Naive thymus-derived CD8-positive, alpha-beta T cell (primary cell): ENCODE measurements at places on chromosomes 1 and 21. TPM values are rescaled to one million over a fixed set of nuclear protein-coding genes. Genes with fewer than 3 reads are reported as not detected.

- no peaks in the 10 kb centered on the region for H3K27me3 ChIP-seq
- H3K4me1 ChIP-seq: no peaks in the 10 kb centered on the region
- no peak for DNase-seq
Observed at GRCh38 chr21:33162436-33162951, 67.2 kb upstream of the IFNAR2 start.

GRCh38 chr1:153717330-153717729 is 10.5 kb upstream of the INTS3 start:
- no peak overlapping the region for H3K27ac ChIP-seq
- no peak overlapping the region for H3K4me3 ChIP-seq
- no peaks in the 10 kb centered on the region for H3K36me3 ChIP-seq
- no peak for DNase-seq
- no peaks in the 10 kb centered on the region for H3K4me1 ChIP-seq

DNA sequence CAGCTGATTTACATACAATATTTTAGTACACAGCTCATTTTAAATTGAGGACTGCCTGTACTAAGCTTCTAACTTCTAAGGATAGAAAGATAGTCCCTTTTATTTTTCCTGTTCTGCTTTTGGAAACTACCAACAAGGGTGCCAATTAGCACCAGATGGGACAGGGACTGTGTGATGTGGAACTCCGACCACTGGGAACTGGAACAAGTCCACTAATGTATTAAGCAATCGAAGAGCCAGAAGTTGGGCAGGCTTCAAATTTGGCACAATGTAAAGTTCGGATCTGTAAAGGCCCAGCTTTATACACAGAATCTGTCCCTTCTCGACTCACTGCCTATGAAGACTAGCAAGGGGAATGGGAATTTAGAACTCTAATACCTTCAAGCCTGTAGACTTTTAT is 149.3 kb downstream of the ZC3H11B start:
- H3K36me3 ChIP-seq: no peaks in the 10 kb centered on the region
- no peak overlapping the region for H3K27ac ChIP-seq
- no peaks in the 10 kb centered on the region for H3K27me3 ChIP-seq

- H3K27me3 ChIP-seq: peaks cover 6% of the 10 kb centered on the region
- H3K27ac ChIP-seq: no peak overlapping the region
- H3K4me1 ChIP-seq: no peaks in the 10 kb centered on the region
- H3K36me3 ChIP-seq: peaks cover 15% of the 10 kb centered on the region
Observed at GRCh38 chr1:230827801-230828200, 40.5 kb downstream of the C1orf198 start.

- no peak overlapping the region for H3K4me3 ChIP-seq
- no peak for DNase-seq
- no peaks in the 10 kb centered on the region for H3K27me3 ChIP-seq
- H3K27ac ChIP-seq: peak overlapping the region; percentile 25
- H3K36me3 ChIP-seq: peaks cover 28% of the 10 kb centered on the region
Observed at GRCh38 chr1:8384577-8384976, 66.7 kb downstream of the SLC45A1 start.

GRCh38 chr1:107793896-107794453 is 171.0 kb downstream of the VAV3 start:
- H3K36me3 ChIP-seq: no peaks in the 10 kb centered on the region
- no peaks in the 10 kb centered on the region for H3K27me3 ChIP-seq
- DNase-seq: no peak

GRCh38 chr1:108892356-108893140 is 15.8 kb downstream of the GPSM2 start:
- H3K27ac ChIP-seq: no peak overlapping the region
- no peak overlapping the region for H3K4me3 ChIP-seq
- no peak for DNase-seq
- H3K4me1 ChIP-seq: peaks cover 3% of the 10 kb centered on the region
- no peaks in the 10 kb centered on the region for H3K36me3 ChIP-seq

GRCh38 chr1:165856021-165856420 is 28.6 kb downstream of the UCK2 start:
- no peak for DNase-seq
- H3K27me3 ChIP-seq: no peaks in the 10 kb centered on the region
- no peaks in the 10 kb centered on the region for H3K36me3 ChIP-seq
- H3K4me1 ChIP-seq: peaks cover 12% of the 10 kb centered on the region

DNA sequence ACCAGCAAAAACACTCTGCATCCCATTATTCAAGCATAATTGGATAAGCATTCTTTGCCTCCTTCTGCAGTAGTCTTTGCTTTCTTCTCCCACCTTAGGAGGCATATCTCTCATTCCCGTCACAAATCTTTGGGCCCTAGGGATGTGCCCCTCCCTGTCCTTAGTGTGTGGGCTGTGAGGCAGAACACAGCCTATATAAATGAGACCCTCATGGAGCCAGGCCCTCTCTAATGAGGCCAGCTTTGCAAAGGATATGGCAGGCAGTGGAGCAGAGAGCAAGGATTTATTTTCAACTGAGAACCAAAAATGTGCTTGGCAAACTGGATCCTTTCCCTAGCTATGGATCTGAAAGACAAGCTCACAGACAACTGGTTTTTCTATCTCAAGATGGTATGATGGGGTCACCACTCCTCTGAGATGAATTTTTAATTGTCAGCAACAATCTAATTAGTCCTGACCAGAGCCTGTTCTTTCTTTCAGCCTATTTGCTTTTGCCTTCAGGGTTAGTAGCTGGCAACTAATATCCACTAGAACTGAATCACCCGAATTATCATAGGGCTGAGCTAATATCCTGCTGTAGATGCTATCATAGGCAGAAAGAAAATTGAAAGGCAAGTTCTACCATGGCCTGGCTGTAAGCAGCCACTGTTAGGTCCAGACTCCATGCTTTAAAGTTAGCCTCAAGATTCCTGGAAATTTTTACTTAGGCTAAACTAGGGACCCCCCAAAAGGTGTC is 134.2 kb downstream of the SYT2 start:
- no peak overlapping the region for H3K27ac ChIP-seq
- no peaks in the 10 kb centered on the region for H3K4me1 ChIP-seq
- H3K27me3 ChIP-seq: no peaks in the 10 kb centered on the region
- peaks cover 9% of the 10 kb centered on the region for H3K36me3 ChIP-seq
- DNase-seq: no peak
- H3K4me3 ChIP-seq: no peak overlapping the region

GRCh38 chr1:231201979-231202633 is 38.9 kb upstream of the GNPAT start:
- peaks cover 5% of the 10 kb centered on the region for H3K4me1 ChIP-seq
- no peak overlapping the region for H3K27ac ChIP-seq
- DNase-seq: no peak
- H3K4me3 ChIP-seq: no peak overlapping the region
- peaks cover 12% of the 10 kb centered on the region for H3K27me3 ChIP-seq

DNA sequence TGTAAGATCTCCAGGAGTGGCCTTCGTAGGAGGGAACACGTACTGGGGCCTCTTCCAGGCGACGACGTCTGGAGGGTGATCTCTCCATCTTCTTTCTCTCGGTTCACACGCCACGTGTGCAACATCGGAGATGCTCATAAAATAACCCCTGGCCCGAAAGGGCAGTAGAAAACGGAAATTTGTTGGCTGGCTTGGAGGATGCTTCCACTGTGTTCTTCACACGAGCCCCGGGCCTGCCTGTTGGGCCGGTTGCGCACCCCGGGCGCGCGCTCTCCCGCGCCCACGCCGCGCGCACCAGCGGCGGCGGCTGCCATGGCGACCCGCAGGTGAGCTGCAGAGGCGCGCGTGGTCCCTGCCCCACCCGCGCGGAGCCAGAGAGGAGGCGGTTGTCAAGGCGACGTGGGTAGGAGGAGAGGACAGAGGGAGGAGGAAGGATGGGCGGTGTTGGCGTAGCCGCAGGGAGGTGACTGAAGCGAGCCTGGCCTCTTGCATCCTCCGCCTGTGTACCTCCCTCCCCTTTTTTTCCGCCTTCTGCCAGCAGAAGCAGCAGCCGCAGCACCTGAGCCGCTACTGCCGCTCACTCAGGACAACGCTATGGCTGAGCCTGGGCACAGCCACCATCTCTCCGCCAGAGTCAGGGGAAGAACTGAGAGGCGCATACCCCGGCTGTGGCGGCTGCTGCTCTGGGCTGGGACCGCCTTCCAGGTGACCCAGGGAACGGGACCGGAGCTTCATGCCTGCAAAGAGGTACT is at the start of gene ELAPOR1:
Gene ELAPOR1 (plus strand): TSS at position 526 of the 752 bp plus-strand sequence. CDS start 69 bp downstream, at position 595.
- peak; percentile 96 for DNase-seq
- peak within 1 kb of the TSS; percentile 89 for H3K27ac ChIP-seq
- no peaks in the 10 kb centered on the region for H3K36me3 ChIP-seq
- no peaks in the 10 kb centered on the region for H3K27me3 ChIP-seq

DNA sequence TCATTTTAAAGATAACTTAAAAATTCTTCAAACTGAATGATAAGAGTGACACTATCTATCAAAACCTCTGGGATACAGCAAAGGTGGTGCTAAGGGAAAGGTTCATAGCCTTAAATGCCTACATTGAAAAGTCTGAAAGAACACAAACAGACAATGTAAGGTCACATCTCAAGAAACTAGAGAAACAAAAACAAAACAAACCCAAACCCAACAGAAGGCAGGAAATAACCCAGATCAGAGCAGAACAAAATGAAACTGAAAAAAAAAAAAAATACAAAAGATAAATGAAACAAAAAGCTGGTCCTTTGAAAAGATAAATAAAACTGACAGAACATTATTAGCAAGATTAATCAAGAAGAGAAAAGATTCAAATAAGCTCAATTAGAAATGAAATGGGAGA is 6.8 kb downstream of the ODF2L start:
- H3K27me3 ChIP-seq: no peaks in the 10 kb centered on the region
- H3K4me3 ChIP-seq: peak overlapping the region; percentile 44
- peak overlapping the region; percentile 81 for H3K27ac ChIP-seq
- peaks cover 51% of the 10 kb centered on the region for H3K4me1 ChIP-seq
- DNase-seq: no peak

GRCh38 chr1:22111620-22112019 is 31.3 kb downstream of the WNT4 start:
- no peaks in the 10 kb centered on the region for H3K27me3 ChIP-seq
- H3K4me3 ChIP-seq: no peak overlapping the region
- peaks cover 60% of the 10 kb centered on the region for H3K4me1 ChIP-seq
- H3K36me3 ChIP-seq: peaks cover 2% of the 10 kb centered on the region
- peak overlapping the region; percentile 71 for H3K27ac ChIP-seq

DNA sequence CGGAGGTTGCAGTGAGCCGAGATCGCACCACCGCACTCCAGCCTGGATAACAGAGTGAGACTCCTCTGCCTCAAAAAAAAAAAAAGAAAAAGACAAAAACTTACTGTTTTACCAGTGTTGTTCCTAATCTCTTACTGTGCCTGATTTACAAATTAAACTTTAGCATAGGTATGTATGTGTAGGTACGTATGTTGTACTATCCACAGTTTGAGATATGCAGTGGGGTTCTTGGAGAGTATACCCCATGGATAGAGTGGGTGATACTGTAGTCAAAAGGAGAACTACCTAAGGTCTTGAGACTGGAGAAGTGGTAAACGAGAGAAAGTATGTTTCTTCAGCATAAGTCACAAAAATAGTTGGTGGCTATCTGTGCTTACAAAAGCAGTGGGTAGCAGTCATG is 38.6 kb downstream of the RNF11 start:
- no peak overlapping the region for H3K27ac ChIP-seq
- no peak overlapping the region for H3K4me3 ChIP-seq
- no peaks in the 10 kb centered on the region for H3K27me3 ChIP-seq

DNA sequence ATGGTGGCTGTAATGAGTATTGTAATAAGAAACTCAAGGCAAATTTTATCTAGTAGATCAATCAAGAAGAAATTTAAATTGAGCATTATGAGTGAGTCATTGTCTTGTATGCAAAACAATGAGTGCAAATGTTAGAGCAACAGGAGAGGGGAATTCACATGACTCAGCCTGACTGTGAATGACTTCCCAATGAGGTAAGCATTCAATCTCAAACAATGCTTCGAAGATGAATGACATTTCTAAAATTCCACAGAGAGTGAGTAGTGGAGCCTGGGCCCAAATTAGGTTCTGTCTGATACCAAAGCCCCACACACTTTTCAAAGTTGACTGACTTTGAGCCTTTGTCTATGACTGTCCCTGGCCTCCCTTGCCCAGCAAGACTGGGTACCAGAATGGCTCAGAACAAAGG is 738.0 kb downstream of the PTPRU start:
- DNase-seq: no peak
- no peaks in the 10 kb centered on the region for H3K4me1 ChIP-seq
- H3K36me3 ChIP-seq: no peaks in the 10 kb centered on the region
- H3K4me3 ChIP-seq: no peak overlapping the region
- peaks cover 9% of the 10 kb centered on the region for H3K27me3 ChIP-seq

- peaks cover 52% of the 10 kb centered on the region for H3K27me3 ChIP-seq
- DNase-seq: no peak
Observed at GRCh38 chr1:157249739-157250138, 111.5 kb upstream of the ETV3 start.

- H3K4me3 ChIP-seq: peak overlapping the region; percentile 51
- peaks cover 26% of the 10 kb centered on the region for H3K4me1 ChIP-seq
- DNase-seq: peak; percentile 72
- peaks cover 13% of the 10 kb centered on the region for H3K36me3 ChIP-seq
- H3K27ac ChIP-seq: peak overlapping the region; percentile 22
- peaks cover 3% of the 10 kb centered on the region for H3K27me3 ChIP-seq
Observed at GRCh38 chr1:235102993-235103411, 25.6 kb downstream of the TOMM20 start.

- no peaks in the 10 kb centered on the region for H3K36me3 ChIP-seq
- H3K27me3 ChIP-seq: peaks cover 51% of the 10 kb centered on the region
- H3K27ac ChIP-seq: no peak overlapping the region
- no peaks in the 10 kb centered on the region for H3K4me1 ChIP-seq
- DNase-seq: no peak
Observed at GRCh38 chr1:55716151-55716550, 501.0 kb upstream of the USP24 start.

DNA sequence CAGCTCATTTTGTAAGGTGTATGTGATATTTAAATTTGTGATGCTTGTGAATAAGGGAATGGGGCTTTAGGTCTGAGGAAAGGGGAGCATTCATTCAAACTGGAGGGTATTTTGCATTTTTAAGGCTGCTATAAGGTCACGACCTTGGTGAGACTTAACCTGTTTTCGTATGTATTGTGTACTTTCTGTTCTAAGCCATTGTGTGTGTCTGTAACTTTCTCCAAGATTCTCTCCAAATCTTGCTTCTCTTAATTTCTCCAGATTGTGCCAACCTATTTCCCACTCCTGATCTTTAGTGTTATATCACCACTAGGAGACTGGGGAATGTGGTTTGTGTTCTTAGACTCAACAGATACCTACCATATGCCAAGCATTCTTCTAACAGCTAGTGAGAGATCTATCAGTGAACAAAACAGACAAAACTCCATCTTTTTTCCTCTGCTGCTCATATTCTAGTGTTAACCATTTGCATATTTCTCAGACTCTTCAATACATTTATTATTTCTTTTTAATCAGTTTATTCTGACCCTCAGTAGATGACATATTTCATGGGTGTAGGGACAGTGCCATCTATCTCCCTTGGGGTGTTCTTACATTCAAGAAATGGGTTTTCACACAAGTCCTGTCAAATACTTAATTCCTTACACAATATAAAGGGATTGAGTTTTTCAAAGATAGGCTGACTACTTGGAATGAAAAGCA is 27.5 kb downstream of the ATP1B1 start:
- no peaks in the 10 kb centered on the region for H3K27me3 ChIP-seq
- H3K27ac ChIP-seq: no peak overlapping the region
- no peak for DNase-seq
- peaks cover 9% of the 10 kb centered on the region for H3K36me3 ChIP-seq

Gene AGT
- total RNA-seq: not detected

Gene GBP6
- total RNA-seq: 0.19 TPM

Gene NMNAT2
- total RNA-seq: not detected

Gene CLDN8
- not detected for total RNA-seq

Gene RHCE
- 0.60 TPM for total RNA-seq

Gene AVPR1B
- not detected for total RNA-seq

Gene CELA3B
- not detected for total RNA-seq

Gene LY9
- total RNA-seq: 150 TPM

Gene PYGO2
- total RNA-seq: 55.6 TPM

Gene PRAMEF26
- not detected for total RNA-seq

Gene OR2L8
- total RNA-seq: 0.49 TPM

Gene KRTAP19-1
- total RNA-seq: not detected

Gene C1QTNF12
- 7.1 TPM for total RNA-seq

Gene LCE3E
- not detected for total RNA-seq
